Putamen (tissue), 1 donor: ENCODE measurements at places on chromosomes 2 and 18.

DNA sequence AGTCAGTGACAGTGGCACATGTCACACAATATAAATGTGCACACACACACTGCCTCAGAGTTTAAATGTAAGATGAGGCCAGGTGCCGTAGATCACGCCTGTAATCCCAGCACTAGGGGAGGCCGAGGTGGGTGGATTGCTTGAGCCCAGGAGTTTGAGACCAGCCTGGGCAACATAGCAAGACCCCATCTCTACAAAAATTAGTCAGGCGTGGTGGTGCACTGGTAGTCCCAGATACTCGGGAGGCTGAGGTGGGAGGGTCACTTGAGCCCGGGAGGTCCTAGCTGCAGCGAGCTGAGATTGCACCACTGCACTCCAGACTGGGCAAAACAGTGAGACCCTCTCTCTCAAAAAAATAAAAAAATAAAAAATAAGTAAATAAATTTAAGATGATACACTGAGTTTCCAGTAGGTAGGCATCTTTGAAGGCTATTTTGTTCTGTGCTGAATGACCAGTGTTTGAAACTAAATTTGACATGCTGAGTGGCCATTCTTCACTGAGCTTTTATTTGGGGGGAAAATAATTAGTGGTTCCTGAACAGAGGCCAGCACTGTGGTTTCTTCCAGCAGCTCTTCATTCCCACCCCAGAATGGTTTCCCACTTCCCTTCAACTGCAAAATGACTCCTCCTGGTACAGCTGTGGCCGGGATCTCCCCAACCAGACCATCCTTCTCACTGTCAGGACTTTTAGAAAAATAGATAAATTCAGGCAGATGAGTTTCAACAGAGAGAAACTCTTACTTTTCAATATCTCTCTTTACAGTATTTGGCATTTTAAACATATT, 44.9 kb downstream of the PSMG2 start:
- DNase-seq, result no peak

DNA sequence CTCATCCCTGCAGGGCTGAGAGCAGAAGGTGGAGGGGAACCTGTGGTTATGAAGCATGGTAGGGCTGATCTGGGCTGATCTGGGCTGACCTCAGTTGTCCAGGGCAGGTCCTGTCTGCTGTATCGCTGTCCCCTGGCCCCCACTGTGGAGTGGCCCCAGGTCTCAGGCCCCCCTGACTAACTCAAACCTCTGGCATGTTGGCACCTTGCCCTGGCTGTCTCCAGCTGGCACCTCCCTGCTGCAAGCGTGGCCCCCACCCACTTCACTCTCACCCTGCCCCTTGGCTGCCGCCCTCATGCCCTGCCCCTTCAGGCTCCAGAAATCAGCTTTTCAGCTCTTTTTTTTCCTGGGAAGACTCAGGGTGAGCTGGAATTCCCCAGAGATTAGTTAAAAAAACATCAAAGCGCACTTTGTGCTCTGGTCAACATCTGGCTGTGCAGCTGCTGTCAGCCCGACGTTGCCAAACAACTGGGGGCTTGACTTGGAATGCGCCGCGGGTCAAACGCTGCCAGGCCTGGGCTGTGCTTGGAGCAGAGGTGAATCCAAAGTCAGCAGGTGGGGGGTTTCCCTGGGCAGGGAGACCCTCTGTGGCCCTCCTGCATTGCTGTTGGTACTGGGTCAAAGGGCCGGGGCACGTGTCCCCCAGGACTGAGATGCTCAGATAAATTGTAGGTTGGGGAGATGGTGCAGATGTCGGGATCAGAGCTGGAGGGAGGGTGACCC, 173.8 kb upstream of the HDAC4 start:
- no peak for DNase-seq

- DNase-seq, result no peak
Measured at GRCh38 chr2:106094131-106094841, 99.8 kb downstream of the UXS1 start.

GRCh38 chr18:61153571-61153970, 179.7 kb upstream of the CDH20 start:
- DNase-seq, result no peak

DNA sequence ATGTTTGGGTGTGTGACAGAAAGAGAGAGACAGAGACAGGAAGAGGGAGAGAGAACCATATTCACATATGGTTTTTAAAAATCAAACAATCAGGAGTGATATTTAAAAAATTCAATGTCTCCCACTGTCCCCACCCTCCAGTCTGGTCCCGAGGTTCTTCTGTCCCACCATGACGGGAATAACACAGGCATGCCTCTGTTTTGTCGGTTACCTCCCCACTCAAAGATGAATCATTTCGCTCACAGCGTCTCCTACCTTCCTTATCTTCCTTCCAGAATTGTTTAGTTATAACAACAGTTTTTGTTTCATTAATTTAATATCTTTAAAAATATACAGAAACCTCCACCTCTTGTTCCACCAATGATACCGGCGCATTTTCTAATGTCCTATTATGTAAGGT, 113.0 kb downstream of the KCNF1 start:
- DNase-seq, result peak; percentile 41

GRCh38 chr2:121135168-121135853, 149.7 kb downstream of the TFCP2L1 start:
- no peak for DNase-seq

GRCh38 chr2:191333911-191334357, 88.7 kb downstream of the MYO1B start:
- no peak for DNase-seq

GRCh38 chr2:28263690-28264089, 129.0 kb upstream of the FOSL2 start:
- DNase-seq, result no peak

DNA sequence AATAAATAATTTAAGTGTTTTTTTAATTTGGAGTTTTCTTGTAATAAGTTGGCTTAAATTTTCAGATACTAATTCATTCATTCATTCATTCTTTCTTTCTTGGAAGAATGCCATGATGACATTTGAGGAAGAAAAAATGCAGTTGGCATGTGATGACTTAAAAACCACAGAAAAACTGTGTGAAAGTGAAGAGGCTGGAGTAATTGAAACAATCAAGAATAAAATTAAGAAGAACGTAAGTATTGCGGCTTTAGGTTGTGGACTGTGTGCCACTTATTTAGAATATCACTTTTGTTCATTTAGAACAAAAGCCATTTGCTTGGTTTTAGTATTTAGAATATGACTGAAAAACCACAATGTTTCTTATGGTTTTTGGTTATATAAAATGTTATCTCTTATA, 51.4 kb downstream of the TTC39C start:
- no peak for DNase-seq

- DNase-seq, result peak; percentile 38
Measured at GRCh38 chr18:62485684-62486083, 37.1 kb upstream of the ZCCHC2 start.

- DNase-seq, result no peak
Measured at GRCh38 chr2:154532004-154532403, 166.5 kb upstream of the KCNJ3 start.

GRCh38 chr2:88085099-88085498, 17.5 kb downstream of the SMYD1 start:
- DNase-seq, result no peak

GRCh38 chr2:212975333-212975732, 176.1 kb downstream of the IKZF2 start:
- DNase-seq, result no peak

- DNase-seq, result no peak
Measured at GRCh38 chr2:12338946-12339697, 377.6 kb upstream of the TRIB2 start.

DNA sequence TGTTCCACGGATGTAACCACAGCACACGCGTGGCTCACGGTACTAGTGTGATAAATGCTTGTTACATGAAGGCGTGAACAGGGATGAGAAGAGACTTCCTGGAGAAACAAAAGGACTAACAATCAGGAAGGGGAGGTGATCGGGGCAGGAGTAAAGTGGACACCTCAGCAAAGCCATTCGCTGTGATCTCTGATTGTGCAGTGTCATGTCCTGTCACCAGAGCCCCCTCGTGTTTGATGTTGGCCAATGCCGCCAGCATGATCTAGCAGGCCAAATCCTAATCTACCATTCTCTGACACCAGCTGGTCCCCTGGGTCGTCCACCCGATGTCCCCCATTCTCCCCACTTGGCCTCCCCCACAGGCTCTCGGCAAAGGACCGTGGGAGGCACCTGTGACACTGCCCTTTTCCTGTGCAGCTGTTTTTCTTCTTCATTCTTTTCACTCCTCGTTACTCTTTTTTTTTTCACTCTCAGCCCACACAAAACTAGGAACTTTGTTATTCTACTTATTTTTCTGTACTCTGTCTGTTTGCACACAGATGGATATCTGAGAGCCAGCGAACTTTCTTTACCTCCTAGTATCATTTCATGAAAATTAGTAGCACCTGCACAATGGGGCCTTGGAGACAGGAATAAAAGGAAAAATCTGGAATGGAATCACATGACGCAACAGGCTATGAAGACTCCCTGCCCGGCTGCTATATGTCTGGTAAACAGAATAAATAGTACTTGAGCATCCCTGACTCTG, 146.8 kb downstream of the TGIF1 start:
- DNase-seq, result peak; percentile 64

DNA sequence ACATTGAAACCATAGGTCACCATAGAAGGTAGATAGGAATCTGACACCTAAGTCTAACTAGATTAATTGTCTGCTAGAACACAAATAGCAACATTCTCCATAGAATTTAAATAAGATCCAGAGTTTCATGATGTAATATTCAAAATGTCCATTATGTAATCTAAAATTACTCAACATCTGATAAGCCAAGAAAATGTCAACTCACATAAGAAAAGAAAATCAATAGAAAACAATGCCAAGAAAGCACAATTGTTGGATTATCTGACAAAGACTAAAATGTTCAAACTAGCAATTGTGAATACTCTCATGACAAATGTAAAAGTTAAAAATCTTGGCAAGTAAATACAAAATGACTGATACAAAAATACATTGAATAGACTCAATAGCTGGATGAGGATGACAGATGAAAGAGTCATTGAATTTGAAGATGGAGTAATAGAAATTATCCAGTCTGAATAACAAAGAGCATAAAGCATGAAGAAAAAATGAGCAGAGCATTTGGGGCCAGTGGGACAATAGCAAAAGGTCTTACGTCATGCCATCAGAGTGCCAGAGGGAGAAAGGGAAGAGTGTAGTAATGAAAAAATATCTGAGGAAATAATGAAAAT, 358.6 kb downstream of the METTL4 start:
- no peak for DNase-seq

GRCh38 chr2:47127862-47128543, 27.1 kb downstream of the STPG4 start:
- no peak for DNase-seq

- DNase-seq, result no peak
Measured at GRCh38 chr18:49949951-49950395, 136.6 kb upstream of the ACAA2 start.

DNA sequence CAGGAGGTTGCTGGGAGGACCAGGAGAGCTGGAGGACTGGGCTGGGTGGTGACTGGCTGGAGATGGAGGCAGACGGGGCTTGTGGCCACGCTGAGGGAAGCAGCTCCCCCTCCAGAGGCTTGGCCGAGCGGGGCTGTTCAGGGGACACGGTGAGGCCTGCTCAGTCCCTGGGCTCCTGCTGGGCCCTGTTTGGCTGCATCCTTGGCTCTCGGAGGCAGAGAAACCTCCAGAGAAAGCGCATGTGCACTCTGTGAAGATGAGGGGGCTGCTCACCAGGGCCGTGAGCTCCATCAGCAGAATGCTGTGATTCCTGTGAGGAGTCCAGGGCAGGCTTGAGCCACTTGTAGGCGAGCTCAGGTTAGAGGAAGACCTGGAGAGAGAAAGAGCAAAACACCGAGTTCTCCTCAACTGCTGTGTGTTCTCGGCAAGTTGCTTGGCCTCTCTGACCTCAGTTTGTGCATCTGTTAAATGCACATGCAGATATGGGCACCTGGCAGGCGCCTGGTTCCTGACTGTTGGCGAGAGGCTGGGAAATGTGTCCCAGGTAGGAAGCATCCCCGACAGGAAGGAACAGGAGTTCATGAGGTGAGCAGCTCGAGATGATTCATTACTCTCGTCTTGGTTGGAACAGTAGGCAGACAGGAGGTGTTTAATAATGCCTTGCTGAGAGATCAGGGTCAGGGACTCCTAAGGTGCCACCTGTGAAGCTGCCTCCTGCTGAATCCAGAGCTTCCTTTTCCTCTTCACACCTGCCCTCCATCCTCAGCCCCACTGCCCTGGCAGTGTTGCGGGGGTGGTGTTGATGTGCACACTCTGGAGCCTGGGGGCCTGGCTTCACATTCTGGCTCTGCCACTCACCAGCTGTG, 941 bp downstream of the ZAP70 start:
- no peak for DNase-seq

DNA sequence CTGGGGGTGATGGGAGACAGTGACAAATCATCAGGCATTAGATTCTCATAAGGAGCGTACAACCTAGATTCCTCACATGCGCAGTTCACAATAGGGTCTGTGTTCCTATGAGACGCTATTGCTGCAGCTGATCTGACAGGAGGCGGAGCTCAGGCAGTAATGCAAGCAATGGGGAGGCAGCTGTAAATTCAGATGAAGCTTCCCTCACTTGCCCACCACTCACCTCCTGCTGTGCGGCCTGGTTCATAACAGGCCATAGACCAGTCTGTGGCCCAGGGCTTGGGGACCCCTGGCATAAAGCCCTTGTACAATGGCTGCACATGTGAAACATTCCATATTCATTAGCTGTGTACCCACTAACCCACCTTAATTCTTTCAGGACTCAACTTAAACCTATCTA, 18.0 kb downstream of the NMUR1 start:
- DNase-seq, result peak; percentile 80
